ENCODE measurements at places on chromosomes 2 and 18.

GRCh38 chr2:226429476-226429875, 370.1 kb downstream of the IRS1 start:
- no peak for DNase-seq

- no peak for DNase-seq
Observed at GRCh38 chr2:69188182-69188900, 175.4 kb downstream of the ANTXR1 start.

GRCh38 chr2:73718851-73719621, 18.1 kb downstream of the TPRKB start:
- no peak for DNase-seq

GRCh38 chr18:56248610-56249235, 389.7 kb downstream of the TXNL1 start:
- DNase-seq, result no peak

DNA sequence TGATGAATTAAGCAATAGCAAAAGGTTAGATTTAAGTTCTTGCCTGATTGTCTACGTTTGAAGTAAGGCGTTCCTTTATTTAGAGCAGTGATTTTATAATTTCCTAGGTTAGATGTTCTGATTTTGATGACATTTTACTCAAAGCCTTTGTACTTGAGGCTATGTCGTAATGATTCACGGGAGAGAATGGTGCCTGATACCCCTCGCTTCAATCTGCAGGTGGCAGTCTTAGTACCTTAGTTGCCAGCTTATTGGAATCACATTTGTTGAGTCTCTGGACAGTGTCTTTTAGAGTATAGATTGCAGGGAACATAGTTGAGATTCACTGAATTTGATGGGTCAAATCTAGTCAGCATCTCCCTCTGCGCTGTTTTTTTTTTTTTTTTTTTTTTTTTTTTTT, 89.5 kb downstream of the BIRC6 start:
- no peak for DNase-seq

- no peak for DNase-seq
Observed at GRCh38 chr2:188720811-188721605, 253.2 kb upstream of the COL3A1 start.

GRCh38 chr2:111618226-111618977, 265.6 kb downstream of the ANAPC1 start:
- DNase-seq, result no peak

GRCh38 chr2:120771781-120772208, 36.1 kb downstream of the GLI2 start:
- no peak for DNase-seq

- no peak for DNase-seq
Observed at GRCh38 chr18:42094875-42095274, 139.8 kb downstream of the PIK3C3 start.

GRCh38 chr2:132884705-132885104, 214.7 kb upstream of the LYPD1 start:
- no peak for DNase-seq

GRCh38 chr2:2828774-2829368, 497.8 kb upstream of the MYT1L start:
- DNase-seq, result no peak

DNA sequence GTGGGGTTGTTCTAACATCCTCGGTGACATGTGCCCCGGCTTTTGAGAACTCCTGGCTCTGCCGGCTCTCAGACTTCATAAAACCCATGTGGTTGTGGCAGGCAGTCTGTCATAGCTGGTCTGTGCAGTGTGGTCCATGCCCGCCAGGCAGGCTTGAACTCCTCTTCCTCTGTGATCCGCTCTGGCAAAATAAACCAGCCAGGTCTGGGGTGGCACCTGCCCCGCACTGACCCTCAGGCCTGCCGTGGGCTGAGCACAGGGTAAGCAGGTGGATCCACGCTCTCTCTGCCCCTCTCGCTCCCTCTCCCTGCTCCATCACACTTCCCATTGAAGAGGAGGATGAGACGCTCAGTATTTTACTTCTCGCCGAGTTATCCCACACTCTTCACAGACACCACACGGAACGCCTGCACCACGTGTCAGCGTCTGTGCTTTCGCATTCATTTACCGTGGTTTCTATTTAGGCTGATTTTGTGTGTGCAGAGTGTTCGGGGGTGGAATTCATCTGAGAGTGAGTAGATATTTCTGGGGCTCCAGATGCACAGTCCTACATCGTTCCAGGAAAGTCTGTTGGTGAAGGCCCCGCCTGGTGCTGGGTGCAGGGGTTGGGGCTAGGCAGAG, 56.4 kb downstream of the RTP5 start:
- DNase-seq, result no peak

DNA sequence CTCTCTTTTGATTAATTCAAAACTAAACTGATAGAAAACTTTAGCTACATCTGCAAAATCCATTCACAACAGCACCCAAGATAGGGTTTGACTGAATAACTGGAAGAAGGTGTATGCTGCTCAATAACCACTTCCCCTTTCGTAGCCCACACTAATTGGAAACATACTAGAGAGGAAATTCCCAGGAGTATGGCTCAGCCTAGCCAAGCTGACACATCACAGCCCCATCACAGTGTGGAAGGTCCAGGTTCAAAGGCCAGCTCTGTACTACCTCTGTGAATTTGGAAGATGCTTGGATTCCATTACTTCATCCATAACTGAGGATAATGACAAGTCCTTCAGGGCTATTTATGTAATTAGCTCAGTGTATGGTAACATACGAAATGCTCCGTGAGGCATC, 185.4 kb downstream of the FBXO15 start:
- no peak for DNase-seq

- no peak for DNase-seq
Observed at GRCh38 chr2:134262684-134263083, 8.8 kb downstream of the MGAT5 start.

- DNase-seq, result no peak
Observed at GRCh38 chr2:54624591-54625071, 98.8 kb upstream of the EML6 start.

DNA sequence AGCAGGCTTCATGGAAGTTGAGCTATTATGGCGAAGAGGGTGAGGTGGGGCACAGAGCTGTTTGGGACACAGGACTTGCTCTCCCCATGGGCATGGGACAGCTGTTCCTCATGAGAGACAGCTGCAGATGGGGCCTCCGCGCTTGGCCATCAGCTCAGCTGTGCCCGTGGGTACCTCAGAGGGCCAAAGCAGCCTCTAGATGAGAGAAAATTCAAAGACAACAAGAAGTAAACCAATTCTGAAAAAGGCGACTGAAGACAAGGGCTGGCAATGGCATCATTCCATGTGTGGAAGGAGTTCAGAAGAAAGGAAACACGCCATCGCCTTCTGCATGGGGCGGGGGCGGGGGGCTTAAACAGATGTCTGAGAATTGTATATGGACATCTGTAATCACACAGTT, 136.2 kb downstream of the BCL2 start:
- DNase-seq, result no peak

- DNase-seq, result no peak
Observed at GRCh38 chr2:141440072-141440635, 690.7 kb downstream of the LRP1B start.

DNA sequence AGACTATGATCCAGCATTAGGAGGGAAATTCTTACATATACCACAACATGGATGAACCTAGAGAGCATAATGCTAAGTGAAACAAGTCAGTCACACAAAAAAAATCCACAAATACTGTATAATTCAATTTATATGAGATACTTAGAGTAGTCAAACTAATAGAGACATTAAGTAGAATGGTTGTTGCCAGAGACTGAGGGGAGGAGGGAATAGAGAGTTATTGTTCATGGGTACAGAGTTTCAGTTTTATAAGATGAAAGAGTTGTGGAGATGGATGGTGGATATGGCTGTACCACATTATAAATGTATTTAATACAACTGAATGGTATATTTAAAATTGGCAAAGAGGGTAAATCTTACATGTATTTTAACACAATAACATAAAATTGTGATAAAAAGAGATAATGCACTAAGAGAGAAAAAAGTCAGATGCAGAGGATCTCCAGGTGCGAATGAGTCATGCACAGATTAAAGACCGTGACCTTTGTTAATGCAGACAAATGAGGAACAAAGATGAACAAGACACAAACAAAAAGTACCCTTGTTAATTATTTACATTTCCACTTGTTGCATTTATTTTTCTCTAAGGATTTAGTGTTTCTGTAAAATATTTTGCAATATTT, 541.7 kb upstream of the MEX3C start:
- no peak for DNase-seq

DNA sequence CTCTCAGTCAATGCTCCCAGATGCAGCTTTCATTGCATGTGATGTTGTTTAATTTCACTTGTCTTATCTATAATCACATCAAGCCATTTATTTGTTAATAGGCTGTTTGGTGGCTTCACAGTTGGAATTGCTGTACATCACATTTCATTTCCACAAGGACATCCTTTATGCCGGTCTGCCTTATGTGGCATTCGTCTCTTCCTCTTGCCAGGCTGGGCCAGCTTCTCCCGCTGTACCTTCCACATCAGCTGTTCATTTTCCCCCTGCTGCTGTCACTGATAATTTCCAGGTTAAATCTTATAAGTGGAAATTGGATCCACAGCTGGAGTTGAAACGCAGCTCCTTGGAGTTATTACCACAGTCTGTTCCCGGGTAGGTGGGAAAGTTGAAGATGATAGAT, 110.6 kb downstream of the DPP10 start:
- DNase-seq, result no peak

- no peak for DNase-seq
Observed at GRCh38 chr2:27362678-27363420, 6.3 kb upstream of the GTF3C2 start.

GRCh38 chr2:69907216-69907615, 7.7 kb upstream of the MXD1 start:
- DNase-seq, result no peak

GRCh38 chr2:216549926-216550690, 51.5 kb downstream of the RPL37A start:
- no peak for DNase-seq

- DNase-seq, result no peak
Observed at GRCh38 chr2:207458582-207458981, 71.2 kb upstream of the CREB1 start.

DNA sequence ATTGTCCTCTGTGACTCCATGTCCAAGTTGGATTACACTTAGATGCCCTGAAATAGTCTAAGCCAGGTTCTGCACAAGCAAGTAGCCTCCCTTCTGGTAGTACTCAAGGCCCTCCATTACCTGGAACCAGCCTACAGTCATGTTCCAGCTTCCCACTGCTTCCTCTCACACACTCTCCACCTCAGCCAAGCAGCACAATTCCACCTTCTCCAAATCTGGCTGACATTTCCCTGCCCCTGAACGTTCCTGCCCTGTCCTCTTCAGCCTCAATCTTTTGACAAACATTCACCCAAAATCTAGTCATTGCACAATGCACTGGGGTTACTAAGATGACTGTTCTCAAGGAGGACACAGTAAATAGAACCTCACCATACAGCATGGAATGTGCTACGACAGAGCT, 95.3 kb upstream of the KLHL29 start:
- no peak for DNase-seq

- no peak for DNase-seq
Observed at GRCh38 chr2:162149940-162150339, 2.1 kb downstream of the GCG start.

DNA sequence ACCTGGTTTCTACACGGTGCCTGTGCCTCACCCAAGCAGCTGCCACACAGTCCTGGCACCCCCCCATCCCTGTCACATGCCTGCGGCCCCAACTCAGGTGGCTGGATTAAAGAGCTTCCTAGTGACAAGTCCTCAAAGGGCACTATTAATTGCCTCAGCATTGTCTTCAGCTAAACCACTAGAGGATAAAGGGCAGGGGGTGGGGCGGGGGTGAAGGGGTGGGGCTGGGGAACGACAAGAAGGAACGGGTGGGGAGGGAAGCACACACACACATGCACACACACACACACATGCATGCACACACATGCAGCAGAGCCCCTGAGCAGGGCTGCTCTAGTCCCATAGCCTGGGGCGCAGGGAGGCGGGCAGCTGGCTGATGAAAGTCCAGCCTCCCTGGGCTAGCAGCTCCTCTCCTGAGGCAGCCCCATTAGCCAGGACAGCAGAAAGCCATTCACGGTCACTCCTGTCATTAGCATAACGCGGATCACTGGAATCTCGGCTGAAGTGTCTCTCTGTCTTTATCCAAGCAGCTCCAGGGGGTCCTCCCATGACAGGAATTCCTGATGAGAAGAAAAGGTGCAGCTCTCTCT, 7.4 kb upstream of the TEX261 start:
- no peak for DNase-seq

DNA sequence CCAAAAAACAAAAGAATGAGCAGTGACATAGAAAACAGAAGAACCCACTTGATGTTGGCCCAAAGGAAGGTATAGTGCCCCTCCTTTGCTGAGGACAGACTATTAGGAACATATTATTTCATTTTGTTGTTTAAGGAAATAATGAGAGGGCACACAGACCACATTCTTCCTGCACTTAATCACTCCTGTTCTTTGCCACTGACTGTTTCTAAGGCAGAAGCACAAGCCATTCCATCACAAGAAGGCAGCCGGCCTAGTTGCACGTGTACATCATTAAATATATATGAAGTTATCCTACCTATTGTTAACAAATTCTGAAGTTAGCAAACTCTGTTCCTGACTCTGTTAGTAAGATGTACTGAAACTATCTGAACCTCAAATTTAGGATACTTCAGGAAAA, 110.0 kb downstream of the LNPK start:
- DNase-seq, result no peak

- DNase-seq, result no peak
Observed at GRCh38 chr2:28624436-28624792, 127.2 kb upstream of the PPP1CB start.

GRCh38 chr2:216274194-216274840, 98.0 kb downstream of the MARCHF4 start:
- no peak for DNase-seq
